ENCODE measurements at places on chromosomes 6 and 20. TPM values are rescaled to one million over a fixed set of nuclear protein-coding genes. Genes with fewer than 3 reads are reported as not detected.

GRCh38 chr6:113169484-113169883, 687.7 kb upstream of the MARCKS start:
- no peaks in the 10 kb centered on the region for H3K27me3 ChIP-seq
- H3K4me1 ChIP-seq: no peaks in the 10 kb centered on the region
- H3K36me3 ChIP-seq: no peaks in the 10 kb centered on the region
- H3K4me3 ChIP-seq: no peak overlapping the region
- DNase-seq: no peak

DNA sequence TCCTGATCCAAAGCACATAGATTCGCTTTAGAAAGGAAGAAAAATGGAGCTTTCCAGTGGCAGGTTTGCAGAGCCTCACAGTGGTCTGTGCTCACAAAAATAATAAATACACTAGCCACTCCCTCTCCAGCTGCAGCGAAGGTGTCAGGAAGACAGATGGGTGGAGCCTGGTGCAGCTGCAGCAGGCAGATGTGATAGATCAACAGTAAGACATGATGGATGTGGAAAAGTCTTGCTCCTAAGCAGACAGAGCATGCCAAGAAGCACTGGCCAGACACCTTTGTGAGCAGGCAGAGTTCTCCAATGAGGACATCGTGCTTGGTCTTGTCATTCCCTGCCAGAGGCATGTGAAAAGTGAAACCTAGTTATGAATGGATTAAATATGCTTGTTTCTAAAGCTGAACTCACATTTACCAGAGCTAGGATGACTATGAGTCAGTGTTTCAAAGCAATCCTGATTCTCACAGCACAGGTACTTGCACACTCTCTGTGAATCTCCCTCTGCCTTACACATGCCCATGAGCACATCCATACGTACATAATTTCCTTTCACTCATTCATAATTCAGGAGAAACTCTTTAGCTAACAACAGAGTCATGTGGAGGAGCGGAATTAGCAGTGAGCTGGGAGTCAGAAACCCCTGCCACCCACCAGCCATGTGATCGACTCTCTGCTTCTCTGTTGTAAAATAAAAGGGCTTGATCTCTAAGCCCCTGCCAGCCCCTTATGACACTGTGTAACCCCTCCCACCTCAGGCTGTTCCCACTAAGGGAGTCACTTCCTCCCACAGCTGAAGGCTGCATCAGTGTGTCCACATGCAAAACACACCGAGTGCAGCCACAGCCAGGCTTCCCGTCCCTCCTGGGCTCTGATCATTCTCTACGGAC, 111.2 kb downstream of the SCML4 start:
- H3K27ac ChIP-seq: peak overlapping the region; percentile 53
- no peaks in the 10 kb centered on the region for H3K4me1 ChIP-seq
- no peaks in the 10 kb centered on the region for H3K27me3 ChIP-seq
- peak; percentile 41 for DNase-seq
- no peak overlapping the region for H3K4me3 ChIP-seq

- no peak overlapping the region for H3K4me3 ChIP-seq
- DNase-seq: no peak
- H3K4me1 ChIP-seq: no peaks in the 10 kb centered on the region
- H3K27me3 ChIP-seq: no peaks in the 10 kb centered on the region
- H3K27ac ChIP-seq: no peak overlapping the region
- no peaks in the 10 kb centered on the region for H3K36me3 ChIP-seq
Measured at GRCh38 chr6:115838216-115838615, 222.5 kb downstream of the FRK start.

EPB41L2 gene
- total RNA-seq: 122 TPM

RCAN2 gene
- 3.0 TPM for total RNA-seq

PMEPA1 gene
- total RNA-seq: 51.9 TPM

All from uterus (tissue), 4 donors.